ENCODE measurements at places on chromosomes 7 and 10.

DNA sequence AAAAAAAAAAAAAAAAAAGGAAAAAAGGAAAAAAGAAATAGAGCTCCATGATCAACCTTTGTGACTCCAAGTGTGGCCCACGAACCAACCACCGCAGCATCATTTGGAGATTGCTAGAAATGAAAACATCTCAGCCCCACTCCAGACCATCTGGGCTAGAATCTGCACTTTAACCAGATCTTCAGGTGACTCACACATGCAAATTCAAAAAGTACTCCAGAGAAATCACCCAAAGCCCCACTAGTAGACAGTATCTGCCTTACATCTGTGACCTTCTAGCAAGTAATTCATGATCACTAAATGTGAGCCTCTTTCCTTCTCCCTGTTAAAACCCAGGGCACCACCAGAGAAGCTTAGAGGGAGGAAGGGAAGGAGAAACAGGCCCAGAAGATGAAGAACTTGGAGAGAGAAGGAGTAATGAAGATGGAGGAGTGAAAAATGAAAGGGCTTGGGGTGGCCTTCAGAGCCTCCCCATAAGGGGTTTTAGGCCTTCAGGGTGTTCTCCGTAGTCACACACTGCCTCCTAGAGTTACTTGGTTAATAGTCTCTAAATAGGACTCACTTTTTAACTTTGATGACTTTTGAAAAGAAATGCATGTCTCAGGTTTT, 94.0 kb downstream of the SLC37A3 start:
- peak; percentile 8 for DNase-seq

DNA sequence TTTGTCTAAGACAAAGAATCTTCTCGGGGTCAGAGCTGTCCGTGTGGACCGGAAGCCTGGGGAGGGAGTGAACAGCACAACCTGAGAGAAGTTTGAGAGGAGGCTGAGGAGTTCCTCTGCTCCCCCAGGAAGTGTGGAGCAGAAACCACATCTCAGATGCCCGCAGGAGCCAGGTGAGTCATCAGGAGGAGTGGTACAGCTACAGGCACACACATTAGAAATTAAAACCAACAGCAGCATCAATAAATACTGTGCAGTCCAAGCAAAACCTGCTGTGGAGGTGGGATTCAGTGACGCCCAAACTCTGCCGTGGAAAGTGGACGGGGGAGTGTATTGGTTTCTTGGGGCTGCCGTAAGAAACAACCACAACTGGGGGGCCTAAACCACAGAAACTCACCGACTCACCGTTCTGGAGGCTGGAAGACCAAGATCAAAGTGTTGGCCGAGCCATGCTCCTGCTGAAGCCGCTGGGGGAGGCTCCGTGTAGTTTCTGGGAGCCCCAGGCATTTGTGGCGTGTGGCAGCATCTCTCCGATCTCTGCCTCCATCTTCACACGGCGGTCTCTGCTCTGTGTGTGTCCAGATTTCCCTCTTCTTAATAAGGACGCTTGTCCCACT, 31.2 kb upstream of the GARS1 start:
- no peak for DNase-seq

- DNase-seq: no peak
These were observed 19.6 kb downstream of the NPVF start for GRCh38 chr7:25208525-25209221.

- no peak for DNase-seq
These were observed 55.4 kb upstream of the RAB11FIP2 start for GRCh38 chr10:118102121-118102520.

- no peak for DNase-seq
These were observed 241.5 kb upstream of the PFKP start for GRCh38 chr10:2825841-2826240.

DNA sequence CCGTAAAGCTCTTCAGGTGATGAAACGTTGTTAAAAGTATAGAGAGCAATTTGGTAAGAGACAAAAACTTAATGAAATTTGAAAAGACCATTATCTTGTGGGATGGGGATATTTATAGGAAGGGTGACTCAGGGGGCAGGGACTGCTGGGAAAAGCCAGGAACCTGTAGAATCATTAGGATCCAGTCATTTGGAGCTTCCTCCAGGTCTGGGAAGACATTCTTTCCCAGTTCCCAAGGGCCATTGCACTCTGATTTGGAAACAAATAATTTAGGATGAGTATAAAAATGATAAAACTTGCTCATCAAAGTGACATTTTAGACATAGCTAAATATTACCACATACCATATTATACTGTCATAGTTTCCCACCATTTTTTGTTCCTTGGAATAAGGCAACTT, 143.9 kb downstream of the PFKFB3 start:
- DNase-seq: no peak

DNA sequence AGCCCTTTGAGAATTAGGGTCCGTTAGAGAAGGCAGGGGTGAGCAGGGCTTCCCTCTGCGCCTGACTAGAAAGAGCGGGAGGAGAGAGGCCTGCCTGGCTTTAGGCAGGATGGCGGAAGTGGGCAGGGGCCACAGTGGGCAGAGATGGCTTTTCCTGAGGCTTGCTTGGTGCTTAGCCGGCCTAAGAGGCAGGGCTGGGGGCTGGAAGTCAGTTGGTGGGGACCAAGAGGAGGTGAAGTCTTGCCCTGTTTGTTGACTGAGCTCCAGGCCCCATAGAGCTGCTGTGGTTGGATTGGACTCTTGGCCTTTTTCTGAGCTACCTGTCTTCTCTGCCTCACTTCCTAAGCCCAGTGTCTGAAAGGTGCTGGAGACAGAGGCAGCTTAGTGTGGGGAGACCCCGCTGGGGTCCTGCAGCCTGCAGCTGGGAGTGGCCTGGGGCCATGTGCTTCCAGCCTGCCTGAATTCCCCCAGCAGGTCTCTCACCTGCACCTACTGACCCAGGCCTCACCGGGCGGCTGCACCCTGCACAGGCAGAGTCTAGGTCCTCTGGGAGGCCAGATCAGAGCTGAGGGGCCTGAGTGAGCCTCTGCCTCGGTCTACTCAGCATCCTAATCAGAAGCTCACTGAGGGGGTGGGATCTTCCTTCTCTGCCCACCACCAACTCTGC, 4.8 kb downstream of the FAM241B start:
- no peak for DNase-seq

DNA sequence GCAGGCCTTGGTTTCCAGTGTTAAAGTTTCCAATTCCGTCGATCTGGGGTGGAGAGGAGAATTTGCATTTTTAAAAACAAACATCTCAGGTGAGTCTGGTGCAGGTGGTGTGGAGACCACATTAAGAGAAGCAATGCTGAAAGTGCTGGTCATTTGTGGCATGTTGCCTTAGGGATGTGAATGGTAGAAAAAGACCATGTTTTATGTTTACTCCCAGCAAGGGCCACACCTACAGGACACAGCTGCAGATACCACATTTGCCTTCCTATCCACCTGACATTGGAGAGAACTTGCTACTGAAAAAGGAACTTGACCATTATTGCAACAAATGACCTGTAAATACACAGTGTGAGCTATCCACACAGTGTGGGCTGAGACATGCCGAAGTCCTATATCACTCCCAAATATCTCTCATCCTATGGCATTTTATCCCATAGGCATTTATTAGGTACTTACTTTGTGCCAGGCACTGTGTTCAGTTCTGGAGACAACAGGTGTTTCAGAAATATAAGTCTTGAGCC, 183.1 kb downstream of the NRP1 start:
- DNase-seq: no peak

GRCh38 chr10:92789786-92790185, 58.5 kb upstream of the EXOC6 start:
- DNase-seq: no peak

GRCh38 chr7:28002638-28003037, 178.0 kb downstream of the JAZF1 start:
- no peak for DNase-seq

- DNase-seq: no peak
These were observed 313.2 kb downstream of the PTPRN2 start for GRCh38 chr7:158274404-158274811.

All from NCI-H146 (cell line).